ENCODE measurements at places on chromosomes 4 and X.
A peak's percentile ranks its signal among the peaks of the same experiment; 100 is the strongest.

DNA sequence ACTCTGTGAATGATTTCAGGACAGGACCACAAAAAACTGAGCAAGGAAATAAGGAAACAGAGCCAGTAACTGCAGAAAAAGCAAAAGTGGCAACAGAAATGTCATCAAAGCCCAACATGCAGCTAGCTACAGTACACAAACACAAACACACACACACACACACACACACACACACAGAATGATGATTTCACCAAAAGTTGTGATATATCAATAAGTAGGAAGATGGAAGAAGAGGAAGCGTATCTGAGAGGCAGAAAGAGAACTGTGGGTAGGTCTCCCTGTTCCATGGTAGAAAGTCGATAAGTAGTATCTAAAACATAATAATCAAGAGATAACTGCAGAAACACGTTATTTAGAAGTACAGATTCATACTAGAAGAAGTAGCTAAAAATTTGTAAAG is 148.3 kb downstream of the MGST2 start:
- no peak for DNase-seq

DNA sequence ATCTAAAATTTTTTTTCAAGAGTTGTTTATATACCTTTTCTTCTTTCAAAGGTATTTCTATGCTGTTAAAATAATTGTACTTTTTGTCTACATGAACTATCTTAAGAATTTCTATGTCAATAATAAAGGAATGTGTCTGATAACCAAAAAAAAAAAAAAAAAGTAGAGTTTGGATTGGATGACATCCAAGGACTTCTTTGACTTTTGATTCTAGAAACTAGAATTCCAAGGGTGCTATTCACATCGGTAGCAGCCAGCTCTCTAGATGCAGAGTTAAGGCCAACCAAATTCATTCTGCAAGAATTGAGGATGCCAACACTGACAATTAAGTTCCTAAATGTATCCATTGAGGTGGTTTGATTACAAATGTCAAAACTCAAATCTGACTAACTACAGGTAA is 42.0 kb upstream of the PRKG2 start:
- DNase-seq, result no peak

DNA sequence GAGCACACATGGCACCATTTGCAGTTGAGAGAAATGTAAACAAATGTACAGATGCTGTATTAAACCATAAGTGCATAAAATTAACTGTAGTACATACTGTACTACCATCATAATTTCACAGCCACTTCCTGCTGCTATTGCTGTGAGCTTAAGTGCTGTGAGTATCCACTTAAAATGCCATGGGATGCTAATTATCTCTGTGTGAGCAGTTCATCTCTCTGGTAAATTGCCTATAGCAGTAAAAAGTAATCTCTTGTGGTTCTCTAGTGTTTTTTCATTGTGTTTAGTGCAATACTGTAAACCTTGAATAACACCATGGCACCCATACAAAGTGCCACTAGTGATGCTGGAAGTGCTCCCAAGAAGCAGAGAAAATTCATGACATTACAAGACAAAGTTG is 9.9 kb upstream of the SCOC start:
- no peak for DNase-seq

DNA sequence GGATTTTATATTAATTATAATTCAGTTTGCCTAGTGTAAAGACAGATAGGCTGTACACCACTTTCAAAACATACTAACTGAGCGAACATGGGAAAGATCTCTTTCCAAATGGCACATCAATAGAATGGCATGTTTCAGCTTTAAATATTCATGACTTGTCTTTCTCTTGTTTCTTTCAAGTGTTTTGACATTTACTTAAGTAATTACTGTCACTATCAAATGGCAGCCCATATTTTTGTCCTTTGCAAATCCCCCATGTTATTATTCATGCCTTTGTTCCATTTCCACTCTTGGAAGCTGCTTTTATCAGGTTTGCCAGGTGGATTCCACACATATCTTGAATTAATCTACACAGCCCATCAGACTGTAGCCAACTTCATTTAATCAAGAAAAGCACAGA is 89.2 kb upstream of the GLRA2 start:
- no peak for DNase-seq

DNA sequence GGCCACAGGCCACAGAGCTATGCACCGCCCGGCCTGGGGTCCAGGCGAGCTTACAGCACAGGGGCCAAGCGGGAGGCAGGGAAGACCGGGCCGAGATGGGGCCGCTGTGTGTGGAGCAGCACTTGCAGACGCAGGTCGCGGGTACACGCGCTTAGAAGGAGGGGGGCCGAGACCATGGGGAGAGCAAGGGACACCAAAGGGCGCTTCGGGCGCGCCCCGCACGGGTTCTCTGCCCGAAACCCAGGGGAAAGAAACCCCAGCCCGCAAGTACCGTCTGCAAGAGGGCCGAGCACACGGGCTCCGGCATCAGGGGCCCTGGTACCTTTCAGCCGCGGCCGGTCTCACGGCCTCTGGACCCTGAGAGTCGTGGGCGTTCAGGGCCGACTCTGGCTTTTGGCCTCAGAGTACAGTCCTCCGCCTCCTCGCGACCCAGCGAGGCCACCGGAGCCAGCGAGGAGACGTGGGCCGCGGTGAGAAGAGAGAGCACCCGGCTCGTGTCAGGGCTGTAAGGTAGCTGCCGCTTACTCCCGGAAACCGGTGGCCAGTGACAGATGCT is 342 bp downstream of the EOLA2 start:
- DNase-seq, result no peak

- no peak for DNase-seq
These were observed 302.5 kb upstream of the UGT8 start for GRCh38 chr4:114296126-114296525.

- DNase-seq, result no peak
These were observed 148.8 kb downstream of the HNRNPD start for GRCh38 chr4:82225030-82225429.

DNA sequence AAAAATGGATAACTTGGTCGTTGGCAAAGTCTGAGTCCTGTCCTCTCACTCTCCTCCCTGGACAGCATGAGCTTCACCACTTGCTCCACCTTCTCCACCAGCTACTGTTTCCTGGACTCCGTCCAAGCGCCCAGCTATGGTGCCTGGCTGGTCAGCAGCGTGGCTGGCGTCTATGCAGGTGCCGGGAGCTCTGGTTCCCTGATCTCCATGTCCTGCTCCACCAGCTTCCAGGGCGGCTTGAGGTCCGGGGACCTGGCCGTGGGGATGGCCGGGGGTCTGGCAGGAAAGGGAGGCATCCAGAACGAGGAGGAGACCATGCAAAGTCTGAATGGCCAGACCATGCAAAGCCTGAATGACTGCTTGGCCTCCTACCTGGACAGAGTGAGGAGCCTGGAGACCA is 100.8 kb downstream of the NCAPG start:
- DNase-seq, result no peak

DNA sequence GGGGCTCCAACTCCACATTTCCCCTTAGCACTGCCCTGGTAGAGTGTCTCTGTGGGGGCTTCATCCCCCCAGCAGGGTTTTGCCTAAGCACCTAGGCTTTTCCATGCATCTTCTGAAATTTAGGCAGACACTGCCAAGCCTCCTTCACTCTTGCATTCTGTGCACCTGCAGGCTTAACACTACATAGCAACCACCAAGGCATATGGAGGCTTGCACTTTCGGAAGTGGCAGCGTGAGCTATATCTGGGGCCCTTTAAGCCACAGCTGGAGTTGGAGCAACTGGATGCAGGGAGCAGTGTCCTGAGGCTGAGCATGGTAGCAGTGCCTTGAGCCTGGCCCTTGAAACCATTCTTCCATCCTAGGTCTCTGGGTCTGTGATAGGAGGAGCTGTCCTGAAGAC is 214.8 kb upstream of the RPL34 start:
- no peak for DNase-seq

DNA sequence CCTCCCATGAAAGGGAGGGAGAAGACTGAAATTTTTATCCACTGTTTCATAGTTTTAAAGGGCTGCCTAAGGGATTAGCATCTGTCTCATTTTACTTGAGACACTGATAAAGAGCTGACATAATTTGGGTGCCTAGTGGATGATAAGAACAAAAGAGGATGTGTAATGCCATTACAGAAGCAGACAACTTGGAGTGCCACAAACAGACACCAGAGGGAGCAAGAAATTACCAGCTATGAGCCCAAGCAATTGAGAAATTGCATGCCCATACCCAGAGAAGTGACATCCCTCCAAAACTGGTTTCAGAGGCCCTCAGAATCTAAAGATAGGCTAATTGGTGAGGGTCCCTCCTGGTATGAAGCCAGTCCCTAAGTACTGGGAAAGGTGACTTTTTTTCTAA is 38.5 kb upstream of the POU3F4 start:
- peak; percentile 40 for DNase-seq

DNA sequence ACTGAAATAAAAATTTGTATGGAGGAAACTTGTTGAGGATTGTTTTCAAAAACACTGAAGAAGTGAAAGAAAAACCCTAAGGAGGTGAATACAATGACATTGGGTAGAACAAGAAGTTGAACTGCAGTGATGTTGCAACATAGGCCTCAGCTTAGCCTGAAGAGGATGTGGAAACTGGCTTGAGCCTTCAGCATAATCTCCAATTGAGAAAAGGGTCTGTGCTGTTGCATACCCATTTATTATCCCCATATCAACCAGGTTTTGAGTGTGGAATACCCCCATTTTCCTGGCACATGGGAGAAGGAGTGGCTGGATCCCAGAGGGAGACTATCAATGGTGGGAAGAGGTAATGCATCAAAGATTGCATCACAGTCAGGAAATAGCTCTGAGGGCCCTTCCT is 695.0 kb upstream of the HS3ST1 start:
- no peak for DNase-seq

GRCh38 chr4:72112514-72113156 is 80.8 kb downstream of the NPFFR2 start:
- peak; percentile 83 for DNase-seq
